ENCODE measurements at places on chromosomes 4 and X.

- DNase-seq = no peak
These were observed 83.8 kb downstream of the FAM53A start for GRCh38 chr4:1600211-1600780.

- no peak for DNase-seq
These were observed 1.5 kb downstream of the MAB21L2 start for GRCh38 chr4:150583287-150584110.

- DNase-seq = no peak
These were observed 32.8 kb downstream of the SERPINA7 start for GRCh38 chrX:106005684-106006083.

DNA sequence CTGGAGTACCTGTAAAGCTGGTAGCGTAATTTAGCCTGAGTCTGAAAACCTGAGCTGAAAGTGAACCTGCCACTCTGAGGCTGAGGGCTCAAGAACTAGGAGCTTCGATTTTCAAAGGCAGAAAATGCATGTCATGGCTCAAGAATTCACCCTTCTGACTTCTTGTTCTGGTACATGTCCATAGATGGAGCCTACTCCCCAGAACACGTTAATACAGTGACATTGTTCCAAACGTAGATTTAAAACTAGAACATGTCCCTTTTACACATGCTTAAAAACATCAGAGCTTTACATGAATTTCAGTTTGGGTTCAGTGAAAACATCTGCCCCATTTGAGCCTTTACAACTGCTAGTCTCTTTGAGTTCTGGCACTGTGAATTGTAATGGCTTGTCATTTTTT, 115.5 kb upstream of the WDR1 start:
- DNase-seq = no peak

- DNase-seq = no peak
These were observed 129.2 kb downstream of the KLHL13 start for GRCh38 chrX:117987373-117987772.

All from hematopoietic multipotent progenitor cell treated with erythropoietin and hydrocortisone succinate and interleukin-3 and kit ligand, for 6 days (in vitro differentiated cells).